ENCODE measurements at places on chromosomes 11 and 22. TPM values are rescaled to one million over a fixed set of nuclear protein-coding genes. Genes with fewer than 3 reads are reported as not detected.

DNA sequence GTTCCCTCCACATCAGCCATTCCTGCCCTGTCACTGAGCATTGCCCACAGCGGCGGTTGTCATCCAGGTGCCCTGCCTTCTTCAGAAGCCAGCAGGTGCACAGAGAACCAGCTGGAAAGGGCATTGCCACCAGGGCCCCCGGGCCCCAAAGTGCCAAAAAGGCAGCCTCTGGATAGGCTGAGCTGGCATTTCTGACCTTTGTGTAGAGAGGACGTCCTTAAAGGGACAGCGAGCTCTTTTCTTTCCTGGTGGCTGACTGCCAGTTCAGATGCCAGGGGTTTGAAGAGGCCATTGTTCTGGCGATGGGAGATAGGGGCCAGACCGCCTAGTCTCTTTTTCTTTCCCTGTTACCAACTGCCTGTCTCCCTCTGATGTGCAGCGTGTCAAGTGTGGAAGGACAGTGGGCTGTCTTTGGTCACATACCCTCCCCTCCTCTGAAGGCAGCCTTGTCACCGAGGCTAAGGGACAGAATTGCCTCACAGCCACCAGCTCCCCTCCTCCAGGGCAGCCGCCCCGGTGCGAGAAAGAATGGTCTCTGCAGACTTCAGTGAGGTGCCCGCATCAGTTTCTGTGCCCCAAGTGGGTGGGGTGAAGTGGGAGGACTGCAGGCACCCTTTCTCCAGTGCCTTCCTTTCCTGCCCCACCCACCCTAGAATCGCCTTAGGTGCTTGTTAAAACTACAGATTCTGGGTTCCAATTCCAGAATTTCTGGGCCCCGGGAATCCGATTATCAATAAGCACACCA lies 109.6 kb downstream of the SCN3B start:
- no peak for DNase-seq

GRCh38 chr22:40328546-40329456 lies 17.5 kb upstream of the ADSL start:
- DNase-seq, result no peak

Gene TCF20
- polyA plus RNA-seq, result 9.9 TPM

DNA sequence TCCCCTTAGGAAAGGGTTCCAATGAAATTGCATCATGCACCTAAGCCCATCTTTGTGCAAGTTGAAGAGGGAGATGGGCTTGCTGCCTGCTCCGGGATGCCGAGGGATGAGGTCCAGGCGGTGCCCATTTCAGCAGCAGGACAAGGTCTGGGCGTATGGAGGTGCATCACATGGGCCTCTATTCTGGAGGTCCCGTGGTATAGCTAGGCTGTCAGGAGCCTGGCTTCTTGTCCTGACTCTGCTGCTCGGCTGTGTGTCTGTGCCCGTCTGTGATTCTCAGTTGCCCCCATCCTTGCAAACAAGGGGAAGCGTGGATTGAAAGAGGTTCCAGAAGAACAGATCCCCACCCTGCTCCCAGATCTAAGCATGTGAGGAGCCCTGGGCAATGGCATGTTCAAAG lies 130.0 kb downstream of the OSBP2 start:
- DNase-seq, result no peak

Gene PDXP
- 16.5 TPM for polyA plus RNA-seq

DNA sequence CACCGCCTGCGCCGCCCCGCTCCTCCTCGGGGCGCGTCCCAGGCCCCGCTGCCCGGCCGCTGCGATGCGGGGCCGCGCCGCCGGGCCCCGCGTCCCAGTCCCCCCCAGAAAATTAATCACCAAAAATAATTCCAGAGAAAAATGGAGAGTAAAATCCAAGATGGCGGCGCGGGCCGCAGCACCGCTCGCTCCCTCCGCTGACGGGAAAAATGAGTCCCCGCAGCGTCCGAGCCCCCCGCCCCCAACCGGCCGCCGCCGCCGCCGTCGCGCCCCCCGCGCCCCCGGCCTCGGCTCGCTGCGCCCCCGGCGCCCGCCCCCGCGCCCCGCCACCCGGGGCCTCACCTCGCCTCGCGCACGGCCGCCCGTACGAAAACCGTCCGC lies at the start of gene KMT5B:
Gene KMT5B (minus strand): TSS at position 162 of the 381 bp plus-strand sequence. CDS start 23,220 bp downstream, outside the sequence.
- peak; percentile 85 for DNase-seq

DNA sequence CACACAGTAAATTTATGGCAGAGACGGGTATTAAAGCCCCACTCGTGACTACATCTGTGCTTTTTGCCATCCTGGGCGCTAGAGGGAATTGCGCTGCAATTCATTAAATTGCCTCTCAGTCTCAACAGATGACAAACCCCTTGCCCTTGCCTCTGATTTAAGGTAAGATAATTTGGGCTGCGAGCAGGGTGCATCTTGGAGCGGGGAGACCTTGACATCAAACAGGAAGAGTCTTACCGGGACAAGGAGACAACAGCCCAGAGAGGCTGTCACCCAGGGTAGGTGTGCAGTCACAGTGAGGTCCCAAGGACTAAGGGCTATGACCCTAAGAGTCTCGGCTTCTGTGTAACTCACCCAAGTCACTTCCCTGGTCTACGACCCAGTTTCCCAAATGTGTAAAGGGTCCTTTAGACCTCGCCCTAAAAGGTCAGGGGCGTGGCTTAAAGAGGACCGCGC lies 449 bp upstream of the TOM1 start:
- no peak for DNase-seq

DNA sequence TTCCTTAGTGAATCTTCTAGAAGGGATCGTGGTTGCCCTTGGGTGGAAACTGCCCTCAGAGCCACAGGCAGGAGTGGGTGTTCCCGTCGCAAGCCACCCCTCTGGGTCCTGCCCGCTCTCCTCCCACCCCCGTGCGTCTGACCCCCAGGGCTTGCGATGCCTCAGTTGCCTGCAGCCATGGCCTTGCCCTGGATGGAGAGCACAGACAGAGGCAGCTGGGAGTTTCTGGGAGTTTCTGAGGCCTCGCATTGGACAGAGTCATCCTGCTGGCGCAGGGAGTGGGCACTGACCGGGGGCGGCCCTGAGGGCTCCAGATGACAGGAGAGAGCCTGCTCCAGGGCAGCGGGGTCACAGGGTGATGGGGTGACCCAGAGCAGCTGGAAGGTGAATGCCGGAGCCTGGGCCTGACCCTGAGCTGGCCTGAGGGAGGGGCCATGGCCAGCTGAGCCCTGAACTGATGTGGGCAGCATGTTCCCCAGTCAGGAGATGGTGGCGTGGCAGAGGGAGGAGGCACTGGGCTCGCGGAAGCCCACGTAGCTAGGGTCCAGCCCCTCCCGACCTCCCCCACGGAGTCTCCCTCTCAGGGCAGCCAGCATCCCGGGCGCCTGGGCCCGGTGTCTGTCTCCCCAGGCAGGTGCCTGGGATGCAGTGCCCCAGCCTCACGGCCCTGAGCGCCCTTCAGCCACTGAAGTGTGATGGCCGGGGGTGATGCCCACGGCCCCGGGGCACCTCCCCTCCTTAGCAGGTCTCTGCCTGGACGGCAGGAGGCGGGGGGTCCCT lies 1236.2 kb downstream of the BRD1 start:
- no peak for DNase-seq

DNA sequence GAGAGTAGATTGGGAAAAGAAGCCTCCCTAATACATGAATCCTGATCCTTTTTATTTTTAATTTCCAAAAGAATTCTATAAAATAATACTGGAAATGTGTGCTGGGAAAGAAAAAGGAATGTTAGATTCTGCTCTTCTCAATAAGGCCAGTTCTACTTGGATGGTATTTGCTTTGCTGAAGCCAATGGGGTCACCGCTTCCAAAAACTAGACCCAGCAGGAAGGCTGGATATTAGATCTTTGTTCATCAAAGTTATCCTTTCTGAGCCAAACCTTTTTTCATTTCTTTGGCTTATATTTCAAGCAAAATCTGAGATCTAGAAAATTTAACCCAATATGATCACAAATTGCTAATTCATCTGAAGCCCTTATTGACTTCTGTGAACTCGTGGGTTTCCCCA lies 41.4 kb downstream of the SCUBE2 start:
- DNase-seq, result peak; percentile 48

DNA sequence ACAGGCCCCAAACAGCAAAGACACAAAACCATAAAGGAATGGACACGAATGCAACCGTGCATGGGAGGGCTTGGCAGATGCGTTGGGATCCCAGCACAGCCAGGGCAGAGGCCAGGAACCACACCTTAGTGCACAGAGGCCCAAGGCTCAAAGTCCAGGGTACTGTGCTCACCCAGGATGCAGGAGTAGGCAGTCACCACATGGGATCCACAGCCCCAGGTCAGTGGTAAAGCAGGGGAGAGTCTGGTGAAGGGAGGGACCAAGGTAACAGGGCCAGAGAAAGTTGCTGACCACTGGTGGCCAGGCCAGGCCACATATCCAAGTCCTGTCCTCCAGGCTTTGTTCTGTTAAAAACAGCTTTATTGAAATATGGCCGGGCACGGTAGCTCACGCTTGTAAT lies 6.5 kb upstream of the CERK start:
- no peak for DNase-seq

- no peak for DNase-seq
Measured at GRCh38 chr11:44747316-44747715, 20.6 kb downstream of the TSPAN18 start.

DNA sequence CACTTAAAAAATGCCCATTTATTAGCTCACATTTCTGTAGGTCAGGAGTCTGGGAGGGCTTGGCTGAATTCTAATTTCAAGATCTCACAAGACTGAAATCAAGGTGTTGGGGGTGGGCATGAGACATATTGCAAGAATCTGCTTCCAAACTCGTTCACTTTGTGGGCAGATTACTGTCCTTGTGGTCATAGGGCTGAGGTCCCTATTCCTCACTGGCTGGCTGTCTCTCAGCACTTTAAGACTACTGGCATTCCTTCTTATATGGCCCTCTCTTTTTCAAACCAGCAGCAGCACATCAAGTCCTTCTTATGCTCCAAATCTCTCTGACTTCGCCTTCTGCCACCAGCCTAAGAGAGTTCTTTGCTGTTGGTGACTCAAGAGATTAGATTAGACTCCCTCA lies 27.8 kb upstream of the MYOD1 start:
- DNase-seq, result no peak

GRCh38 chr11:54832676-54833075 lies 126.0 kb downstream of the OR4A5 start:
- no peak for DNase-seq

DNA sequence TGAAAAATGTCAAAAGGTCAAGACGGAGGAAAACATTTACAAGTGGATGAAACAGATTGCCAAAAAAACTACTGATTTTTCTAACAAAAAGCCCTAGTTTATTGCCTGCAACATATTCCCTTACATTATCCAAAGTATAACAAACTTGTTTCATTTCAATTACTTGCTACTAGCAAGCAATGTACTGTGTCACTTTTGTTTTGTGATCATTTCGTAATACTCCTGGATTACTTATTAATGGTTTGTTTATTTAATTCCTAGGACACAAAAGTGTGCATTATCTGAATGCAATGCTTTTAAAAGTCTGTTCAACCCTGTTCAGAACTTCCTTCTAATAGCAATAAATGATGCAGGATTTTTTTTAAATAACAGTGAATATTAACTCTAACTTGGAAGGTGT lies 50.9 kb downstream of the CCDC34 start:
- no peak for DNase-seq

Gene DDIAS
- polyA plus RNA-seq, result 3.1 TPM

- no peak for DNase-seq
Measured at GRCh38 chr11:75667831-75668450, 897 bp downstream of the MAP6 start.

Gene UQCR10
- 132 TPM for polyA plus RNA-seq

- DNase-seq, result no peak
Measured at GRCh38 chr22:41830174-41830573, 2.7 kb upstream of the SREBF2 start.

DNA sequence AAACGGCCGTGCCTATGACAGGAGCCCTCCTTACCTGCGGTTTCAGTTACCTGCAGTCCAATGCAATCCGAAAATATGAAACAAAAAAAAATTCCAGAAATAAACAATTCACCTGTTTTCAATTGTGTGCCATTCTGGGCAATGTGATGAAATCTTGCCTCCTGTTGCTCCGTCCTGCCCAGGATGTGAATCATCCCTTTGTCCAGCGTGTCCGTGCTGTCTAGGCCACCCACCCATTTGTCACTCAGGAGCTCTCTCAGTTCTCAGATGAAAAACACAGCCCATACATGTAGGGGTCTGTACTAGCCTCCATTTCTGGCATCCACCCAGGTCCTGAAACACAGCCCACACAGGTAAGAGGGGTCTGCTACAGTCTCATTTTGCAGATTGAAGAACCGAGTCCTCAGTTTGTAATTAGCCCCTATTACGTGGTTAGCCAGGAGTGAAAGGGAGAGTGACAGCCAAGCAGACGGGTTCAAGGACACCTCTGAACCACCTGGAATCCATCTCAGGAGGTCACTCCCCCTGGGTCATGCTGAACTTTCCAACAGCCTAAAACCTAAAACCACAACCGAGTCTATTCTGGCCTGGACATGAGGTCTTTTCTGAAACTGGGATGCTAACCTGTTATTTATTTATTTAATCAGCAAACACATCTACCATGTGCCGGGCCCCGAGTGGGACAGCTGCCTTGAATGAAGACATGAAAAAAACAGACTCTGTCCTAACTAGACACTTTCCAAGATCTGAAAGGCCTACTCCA lies 317.2 kb downstream of the SHANK2 start:
- no peak for DNase-seq

GRCh38 chr11:121800731-121801393 lies 315.2 kb downstream of the BLID start:
- DNase-seq, result peak; percentile 87

- peak; percentile 85 for DNase-seq
Measured at GRCh38 chr11:123206791-123207434, 11.9 kb upstream of the CLMP start.

DNA sequence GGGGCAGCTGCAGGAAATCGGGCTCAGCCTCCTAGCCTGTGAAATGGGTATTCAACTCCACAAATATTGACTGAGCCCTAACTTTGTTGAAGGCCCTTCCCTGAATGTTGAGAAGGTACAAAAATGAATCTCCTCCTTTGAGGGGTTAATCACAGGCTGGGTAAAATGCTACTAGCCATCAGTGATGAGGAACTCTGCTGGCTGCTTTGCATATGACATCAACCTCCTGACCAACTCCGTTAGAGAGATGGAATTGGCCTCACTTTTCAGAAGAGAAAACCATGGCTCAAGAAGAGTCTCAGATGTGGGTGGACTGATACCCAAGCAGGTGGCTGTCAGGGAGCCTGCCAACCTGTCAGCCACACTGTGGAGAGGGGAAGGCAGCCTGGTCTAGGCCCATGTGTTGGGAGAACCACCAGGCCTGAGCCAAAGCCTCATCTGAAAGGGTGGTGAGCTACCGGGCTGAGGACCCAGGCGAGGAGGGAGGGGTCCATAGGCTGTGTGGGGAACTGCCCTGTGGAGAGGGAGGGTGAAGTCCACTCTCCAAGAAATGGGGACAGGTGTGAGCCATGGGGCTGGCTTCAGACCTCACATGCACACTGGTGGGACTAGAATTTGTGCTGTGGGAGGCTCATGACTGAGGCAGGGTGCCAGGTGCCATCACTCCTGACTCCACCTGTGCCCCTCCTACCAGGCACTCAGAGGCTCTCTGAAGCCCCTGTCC lies 11.8 kb downstream of the CDCA5 start:
- DNase-seq, result no peak

DNA sequence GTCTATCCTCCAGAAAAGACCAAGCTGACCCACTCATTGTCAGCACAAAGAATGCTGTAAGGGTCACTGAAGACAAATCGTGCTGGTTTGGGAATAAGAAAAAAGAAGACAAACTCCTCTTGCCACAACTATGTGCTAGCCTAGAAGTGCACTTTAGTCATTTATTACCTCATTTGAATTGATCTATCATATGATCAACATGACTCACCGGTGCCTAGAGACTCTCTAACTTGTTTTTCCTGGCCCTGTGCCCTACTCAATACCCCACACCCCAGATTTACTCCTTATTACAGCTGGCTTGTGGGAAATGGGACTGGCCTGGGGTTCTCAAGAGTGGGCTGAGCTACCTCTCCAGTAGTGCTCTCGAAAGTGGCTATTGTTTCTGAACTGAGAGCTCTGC lies 35.9 kb upstream of the HORMAD2 start:
- peak; percentile 82 for DNase-seq

- no peak for DNase-seq
Measured at GRCh38 chr22:17087498-17088131, 2.8 kb downstream of the IL17RA start.

Data from muscle of back (tissue), 13 donors.